Adrenal gland (tissue), 19 donors: ENCODE measurements at places on chromosomes 12 and 14. TPM values are rescaled to one million over a fixed set of nuclear protein-coding genes. Genes with fewer than 3 reads are reported as not detected.

KRT3 gene
- total RNA-seq = not detected

GRCh38 chr12:57775563-57776246 lies 3.3 kb downstream of the EEF1AKMT3 start:
- no peak overlapping the region for H3K27ac ChIP-seq
- H3K36me3 ChIP-seq = peaks cover 5% of the 10 kb centered on the region
- H3K4me3 ChIP-seq = no peak overlapping the region
- DNase-seq = no peak
- no peaks in the 10 kb centered on the region for H3K27me3 ChIP-seq

- H3K27ac ChIP-seq = no peak overlapping the region
- no peaks in the 10 kb centered on the region for H3K27me3 ChIP-seq
- peaks cover 8% of the 10 kb centered on the region for H3K4me1 ChIP-seq
- DNase-seq = no peak
- H3K36me3 ChIP-seq = no peaks in the 10 kb centered on the region
- peak overlapping the region; percentile 41 for H3K4me3 ChIP-seq
Measured at GRCh38 chr14:91269076-91269991, 24.8 kb upstream of the GPR68 start.

PRPH gene
- not detected for total RNA-seq

TAS2R42 gene
- not detected for total RNA-seq
